Left kidney (tissue), 8 donors: ENCODE measurements at places on chromosomes 13 and 19. TPM values are rescaled to one million over a fixed set of nuclear protein-coding genes. Genes with fewer than 3 reads are reported as not detected.

- no peak for DNase-seq
Measured at GRCh38 chr19:32350471-32350865, 5.1 kb downstream of the ZNF507 start.

GRCh38 chr13:113176280-113176679 lies 17.8 kb downstream of the PROZ start:
- DNase-seq, result no peak

GRCh38 chr13:39405596-39406205 lies 197.3 kb downstream of the LHFPL6 start:
- no peak for DNase-seq

- DNase-seq, result no peak
Measured at GRCh38 chr13:30431269-30431940, 9.1 kb downstream of the UBE2L5 start.

- no peak for DNase-seq
Measured at GRCh38 chr19:6012426-6013170, 34.7 kb upstream of the RANBP3 start.

DNA sequence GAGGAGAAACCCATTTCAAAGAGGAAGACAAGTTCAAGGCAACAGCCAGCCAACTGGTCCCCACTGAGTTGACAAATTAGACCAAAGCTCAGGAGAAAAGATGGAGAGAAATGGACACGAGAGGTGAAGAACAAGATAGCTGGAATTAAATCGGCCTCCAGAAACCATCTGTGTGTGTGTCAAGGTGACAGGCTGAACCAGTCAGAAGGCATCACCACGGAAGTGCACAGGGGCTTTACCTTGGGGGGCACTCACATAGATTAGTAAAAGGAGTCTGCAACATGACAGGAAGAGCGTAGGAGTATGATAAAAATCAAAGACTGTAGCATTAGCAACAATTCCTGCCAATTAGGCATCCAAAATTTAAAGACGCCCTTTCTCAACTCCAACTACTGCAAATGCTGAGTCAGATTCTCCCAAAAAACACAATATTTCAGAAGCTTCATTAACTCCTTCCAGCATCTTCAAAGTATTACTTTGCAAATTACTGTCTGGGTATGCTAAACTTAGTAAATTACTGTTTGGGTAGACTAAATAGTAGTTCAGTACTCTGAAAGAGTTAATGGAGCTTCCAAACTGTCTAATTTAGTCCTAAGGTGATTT lies 66.2 kb downstream of the FOXO1 start:
- DNase-seq, result no peak

DNA sequence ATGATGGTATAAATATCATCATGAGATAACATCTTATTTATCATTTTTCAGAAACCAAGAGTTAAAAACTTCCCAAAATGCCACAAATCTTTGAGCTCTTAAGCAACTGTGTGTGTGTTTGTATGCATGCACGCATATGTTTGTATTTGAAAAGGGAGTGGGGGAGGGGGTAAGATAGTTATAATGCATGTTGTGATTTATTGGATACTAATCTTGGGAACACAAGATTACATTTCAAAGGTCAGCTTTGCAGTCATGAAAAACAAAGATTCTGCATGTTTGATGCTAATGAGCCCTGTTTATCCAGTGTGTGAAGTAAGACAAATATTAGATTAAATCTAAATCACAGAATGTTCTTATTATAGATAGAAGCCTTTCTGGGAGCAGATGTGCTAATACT lies 355.9 kb downstream of the DCT start:
- DNase-seq, result no peak

- no peak for DNase-seq
Measured at GRCh38 chr19:32861596-32861995, 8.0 kb downstream of the SLC7A9 start.

- no peak for DNase-seq
Measured at GRCh38 chr13:25231517-25231916, 55.8 kb downstream of the MTMR6 start.

DNA sequence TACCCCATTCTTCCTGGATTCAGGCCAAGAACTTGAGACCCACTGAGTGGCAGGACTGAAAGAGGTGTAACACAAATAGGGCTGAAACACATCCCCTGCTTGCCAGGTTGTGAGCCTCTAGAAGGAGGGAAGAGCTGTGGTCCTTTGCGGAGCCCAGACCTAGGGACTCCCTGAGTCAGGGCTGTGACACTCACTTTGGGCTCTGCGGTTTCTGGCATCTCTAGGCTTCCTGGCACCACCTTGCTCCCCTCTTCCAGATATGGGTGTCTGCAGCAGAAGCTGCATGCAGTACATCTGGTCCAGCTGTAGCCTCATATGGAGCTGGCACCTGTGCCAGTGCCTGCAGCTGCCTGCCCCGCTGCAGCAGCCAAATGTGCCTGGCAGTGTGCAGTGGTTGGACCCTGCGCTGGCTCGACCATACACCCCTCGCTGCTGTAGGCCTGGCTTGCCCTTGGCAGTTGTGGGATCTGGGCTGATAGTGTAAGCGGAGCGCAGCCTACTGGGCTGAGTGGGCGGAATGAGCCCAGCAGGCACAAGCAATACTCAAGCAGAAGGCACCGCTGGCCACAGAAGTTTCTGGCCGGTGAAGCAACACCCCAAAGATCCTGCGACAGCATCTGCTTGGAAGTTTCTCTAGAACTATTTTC lies 290.4 kb downstream of the SLITRK6 start:
- DNase-seq, result no peak

GRCh38 chr19:31943191-31943661 lies 402.2 kb upstream of the ZNF507 start:
- DNase-seq, result peak; percentile 66

GRCh38 chr13:69028936-69029335 lies 1078.7 kb upstream of the ATXN8OS start:
- DNase-seq, result no peak

- DNase-seq, result no peak
Measured at GRCh38 chr13:72820156-72820897, 38.4 kb downstream of the PIBF1 start.

- no peak for DNase-seq
Measured at GRCh38 chr13:84491952-84492351, 609.7 kb upstream of the SLITRK1 start.

- no peak for DNase-seq
Measured at GRCh38 chr13:32904266-32904665, 112.0 kb upstream of the KL start.

DNA sequence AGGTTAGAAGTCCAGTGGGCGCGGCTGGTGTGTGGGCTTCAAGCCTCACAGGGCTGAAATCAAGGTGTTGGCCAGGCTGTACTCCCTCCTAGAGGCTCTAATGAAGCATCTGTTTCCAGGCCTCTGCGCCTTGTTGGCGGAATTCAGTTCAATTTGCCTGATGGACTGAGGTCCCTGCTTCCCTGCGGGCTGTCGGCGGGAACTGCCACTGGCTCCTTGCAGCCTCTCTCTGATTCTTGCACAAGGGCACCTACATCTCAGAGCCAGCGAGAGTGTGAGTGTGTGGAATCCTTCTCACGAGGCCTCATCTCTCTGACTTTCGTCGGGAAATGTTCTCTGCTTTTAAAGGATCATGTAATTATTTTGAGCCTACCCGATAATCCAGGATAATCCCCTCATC lies 128.6 kb downstream of the DLEU7 start:
- no peak for DNase-seq

DNA sequence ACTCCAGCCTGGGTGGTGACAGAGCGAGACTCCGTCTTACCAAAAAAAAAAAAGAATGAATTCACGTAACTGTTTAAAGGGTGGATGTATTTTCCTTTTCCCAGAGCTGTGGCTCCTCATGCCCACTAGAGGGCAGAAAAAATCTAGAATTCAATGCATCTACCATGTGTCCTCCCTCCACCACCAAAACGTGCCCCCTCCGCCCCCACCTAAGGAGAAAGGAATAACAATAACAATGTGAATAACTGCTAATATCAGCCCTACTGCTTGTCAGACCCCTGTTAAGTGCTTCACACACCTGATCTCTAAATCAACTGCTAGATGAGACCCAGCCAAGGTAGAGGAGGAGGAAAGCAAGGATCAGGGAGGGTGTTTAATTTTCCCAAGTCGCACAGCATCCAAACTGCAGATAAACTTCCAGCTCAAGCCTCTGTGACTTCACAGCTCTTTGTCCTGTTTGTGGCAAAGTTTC lies 20.2 kb upstream of the PNMA8B start:
- DNase-seq, result no peak

- no peak for DNase-seq
Measured at GRCh38 chr13:28705461-28706083, 13.2 kb downstream of the SLC46A3 start.

- no peak for DNase-seq
Measured at GRCh38 chr13:40194224-40194806, 472.1 kb downstream of the FOXO1 start.

DNA sequence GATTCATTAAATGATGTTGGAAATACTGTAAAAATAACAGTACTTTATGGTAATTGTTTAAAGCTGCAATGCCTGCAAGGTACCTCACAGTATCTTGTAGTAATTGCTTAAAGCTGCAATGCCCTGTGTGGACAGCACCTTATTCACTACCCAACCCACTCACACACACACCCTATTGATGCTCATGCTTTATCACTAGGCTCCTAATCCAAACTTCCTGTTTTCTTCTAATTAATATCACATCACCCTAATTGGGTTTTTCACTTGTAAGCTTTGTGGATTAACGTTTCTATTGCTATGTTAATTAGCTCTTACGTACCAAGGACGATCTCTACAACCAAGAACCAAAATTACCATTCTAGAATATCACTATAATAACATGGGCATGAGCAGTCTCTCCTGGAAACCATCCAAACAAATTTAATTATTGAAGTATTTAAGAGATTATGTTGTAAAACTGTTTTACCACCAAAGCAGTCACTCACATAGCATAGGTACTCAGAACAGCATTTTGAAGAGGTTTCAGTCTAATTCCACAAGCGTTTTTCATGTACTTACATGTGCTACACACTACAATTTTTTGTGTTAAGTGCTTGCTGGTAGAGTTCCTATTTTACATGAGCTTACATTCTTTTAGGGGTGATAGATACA lies 303.8 kb downstream of the PCDH9 start:
- no peak for DNase-seq

DNA sequence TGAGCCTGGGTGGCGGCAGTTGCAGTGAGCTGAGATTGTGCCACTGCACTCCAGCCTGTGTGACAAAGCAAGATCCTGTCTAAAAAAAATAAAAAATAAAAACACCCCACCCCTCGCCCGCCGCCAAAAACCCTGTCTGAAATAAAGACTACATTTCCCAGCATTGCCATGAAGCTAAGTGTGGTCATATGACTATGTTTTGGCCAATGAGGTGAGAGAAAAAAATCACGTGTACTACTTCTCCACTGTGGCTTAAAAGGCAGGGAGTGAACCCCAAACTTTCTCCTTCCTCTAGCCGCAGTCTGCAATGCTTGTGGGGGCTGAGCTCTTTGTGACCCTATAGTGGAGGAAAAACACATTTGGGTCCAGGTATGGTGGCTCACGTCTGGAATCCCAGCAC lies 54.9 kb downstream of the COLGALT1 start:
- no peak for DNase-seq

DNA sequence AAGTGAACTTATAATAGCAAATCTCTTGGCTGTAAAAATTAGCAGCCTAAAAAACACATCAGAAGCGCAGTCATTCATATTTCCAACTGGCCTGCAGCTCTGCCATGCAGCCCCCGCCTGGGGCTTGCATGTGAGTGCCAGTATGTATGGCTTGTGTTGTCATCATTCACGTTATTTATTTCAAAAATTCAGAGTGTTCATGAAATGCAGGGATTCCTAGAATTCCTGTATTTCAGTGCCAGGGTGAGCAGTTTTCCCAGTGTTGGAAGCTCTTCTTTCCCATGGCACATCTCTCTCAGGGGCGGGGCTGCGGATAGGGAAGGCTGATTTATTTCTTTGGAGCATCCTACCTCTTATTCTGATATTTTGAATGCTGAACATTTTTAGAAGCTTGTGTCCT lies 234.6 kb downstream of the FGF9 start:
- DNase-seq, result no peak

GRCh38 chr19:39795001-39795400 lies 16.3 kb downstream of the LEUTX start:
- DNase-seq, result no peak

- no peak for DNase-seq
Measured at GRCh38 chr19:2252797-2253105, 3.5 kb downstream of the JSRP1 start.

DNA sequence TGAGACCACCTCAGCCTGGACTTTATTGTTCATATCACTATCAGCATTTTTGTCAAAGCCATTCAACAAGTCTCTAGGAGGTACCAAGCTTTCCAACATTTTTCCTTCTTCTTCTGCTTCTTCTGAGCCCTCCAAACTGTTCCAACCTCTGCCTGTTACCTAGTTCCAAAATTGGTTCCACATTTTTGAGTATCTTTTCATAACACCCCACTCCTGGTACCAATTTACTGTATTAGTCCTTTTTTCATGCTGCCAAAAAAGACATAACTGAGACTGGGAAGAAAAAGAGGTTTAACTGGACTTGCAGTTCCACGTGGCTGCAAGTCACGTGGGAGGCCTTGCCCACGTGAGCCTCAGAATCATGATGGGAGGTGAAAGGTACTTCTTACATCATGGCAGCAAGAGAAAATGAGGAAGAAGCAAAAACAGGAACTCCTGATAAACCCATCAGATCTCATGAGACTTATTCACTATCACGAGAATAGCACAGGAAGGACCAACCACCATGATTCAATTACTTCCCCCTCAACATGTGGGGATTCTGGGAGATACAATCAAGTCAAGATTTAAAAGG lies 215.1 kb downstream of the PCDH17 start:
- no peak for DNase-seq

- no peak for DNase-seq
Measured at GRCh38 chr19:5811117-5811516, 6.2 kb downstream of the NRTN start.

- no peak for DNase-seq
Measured at GRCh38 chr19:7795555-7796161, 32.6 kb downstream of the CLEC4M start.

- no peak for DNase-seq
Measured at GRCh38 chr19:6030214-6030507, 52.2 kb upstream of the RANBP3 start.

GRCh38 chr13:76527041-76527440 lies 359.2 kb downstream of the KCTD12 start:
- no peak for DNase-seq

PRSS57 gene
- 0.18 TPM for polyA plus RNA-seq

PRODH2 gene
- 39.3 TPM for polyA plus RNA-seq

CDX2 gene
- polyA plus RNA-seq, result not detected

CYP2B6 gene
- 3.6 TPM for polyA plus RNA-seq

FBXO17 gene
- 88.0 TPM for polyA plus RNA-seq

RNF113B gene
- not detected for polyA plus RNA-seq

CCDC106 gene
- polyA plus RNA-seq, result 19.3 TPM

MYPOP gene
- polyA plus RNA-seq, result 4.0 TPM

AXL gene
- 35.4 TPM for polyA plus RNA-seq

OR7C1 gene
- 0.23 TPM for polyA plus RNA-seq

RNF225 gene
- polyA plus RNA-seq, result not detected
